Activated CD8-positive, alpha-beta memory T cell treated with anti-CD3 and anti-CD28 coated beads for 48 hours (primary cell): ENCODE measurements at places on chromosomes 5 and 9.

DNA sequence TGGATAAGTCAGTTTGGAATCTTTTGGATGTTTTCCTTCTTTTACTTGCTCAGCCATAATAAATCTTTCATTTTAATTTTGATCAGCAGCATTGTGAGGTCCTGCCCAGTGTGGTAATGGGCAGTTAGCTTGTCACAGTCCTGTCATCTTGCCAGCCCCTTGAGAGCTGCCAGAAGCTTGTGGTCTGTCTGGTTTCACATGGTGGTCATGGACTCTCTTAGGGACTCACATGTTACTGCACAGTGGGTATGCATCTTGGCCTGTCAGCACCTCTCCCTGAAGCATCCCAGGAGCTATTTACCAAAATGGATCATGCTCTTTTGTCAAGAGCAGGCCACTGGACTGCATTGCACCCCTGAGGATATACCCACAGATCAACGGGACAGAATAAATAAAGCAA lies 60.3 kb downstream of the DAPK1 start:
- DNase-seq = no peak

GRCh38 chr5:134038138-134038537 lies 33.4 kb upstream of the VDAC1 start:
- no peak for DNase-seq

GRCh38 chr9:114099669-114100270 lies 678 bp upstream of the KIF12 start:
- DNase-seq = no peak

DNA sequence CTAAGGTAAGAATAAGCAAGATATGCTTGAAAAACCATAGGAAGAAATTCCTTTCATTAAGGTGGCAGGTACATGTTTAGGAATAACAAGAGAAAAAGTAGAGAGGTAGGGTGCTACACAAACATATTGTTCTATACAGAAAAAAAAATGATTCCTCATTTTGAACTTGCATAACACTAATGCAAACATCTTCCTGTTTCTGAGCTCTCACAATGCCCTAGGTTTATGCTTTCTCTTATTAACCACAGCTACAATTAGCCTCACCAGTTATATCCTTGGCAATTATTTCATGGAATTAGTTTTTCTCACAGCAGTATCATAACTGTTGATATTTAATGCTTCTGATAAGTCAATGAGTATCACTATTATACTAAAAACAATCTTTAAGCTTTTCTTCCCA lies 20.7 kb downstream of the CEMIP2 start:
- DNase-seq = no peak

DNA sequence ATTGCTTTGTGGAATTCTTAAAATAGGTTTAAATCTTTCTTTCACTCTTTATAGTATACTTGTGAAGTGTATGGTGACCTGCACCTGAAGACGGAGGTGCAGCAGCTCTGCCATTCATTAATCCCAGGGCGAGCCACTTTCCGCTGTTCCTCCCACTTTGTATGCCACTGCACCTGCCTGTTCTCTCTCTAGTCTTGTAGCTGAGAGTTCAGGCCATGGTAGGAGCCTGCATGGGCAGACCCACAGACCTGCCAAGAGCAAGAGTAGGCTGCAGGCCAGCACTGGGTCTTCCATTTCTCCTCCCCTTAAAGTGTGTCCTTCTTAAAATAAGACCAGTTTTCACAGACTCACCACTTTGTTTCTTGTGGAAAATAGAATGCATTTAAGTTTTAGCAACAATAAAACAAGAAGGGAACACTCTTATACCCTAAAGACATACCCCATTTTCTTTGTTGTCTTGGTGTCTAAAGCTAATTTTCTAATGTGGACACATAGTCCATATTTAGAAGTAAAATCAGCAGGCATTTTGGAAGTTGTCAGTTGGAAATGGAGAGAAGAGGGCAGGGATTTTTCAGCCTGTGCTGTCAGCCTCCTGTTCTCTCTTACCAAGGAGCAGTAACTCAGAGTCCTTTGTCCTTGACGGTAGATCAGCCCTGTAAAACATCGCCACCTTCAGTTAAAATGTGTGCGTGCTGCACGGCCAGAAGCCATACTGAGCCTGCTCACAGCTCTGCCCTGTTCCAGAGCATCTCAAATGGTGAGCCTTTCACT lies 103.2 kb downstream of the SNCAIP start:
- no peak for DNase-seq

GRCh38 chr9:16344343-16344742 lies 526.1 kb downstream of the BNC2 start:
- DNase-seq = no peak

DNA sequence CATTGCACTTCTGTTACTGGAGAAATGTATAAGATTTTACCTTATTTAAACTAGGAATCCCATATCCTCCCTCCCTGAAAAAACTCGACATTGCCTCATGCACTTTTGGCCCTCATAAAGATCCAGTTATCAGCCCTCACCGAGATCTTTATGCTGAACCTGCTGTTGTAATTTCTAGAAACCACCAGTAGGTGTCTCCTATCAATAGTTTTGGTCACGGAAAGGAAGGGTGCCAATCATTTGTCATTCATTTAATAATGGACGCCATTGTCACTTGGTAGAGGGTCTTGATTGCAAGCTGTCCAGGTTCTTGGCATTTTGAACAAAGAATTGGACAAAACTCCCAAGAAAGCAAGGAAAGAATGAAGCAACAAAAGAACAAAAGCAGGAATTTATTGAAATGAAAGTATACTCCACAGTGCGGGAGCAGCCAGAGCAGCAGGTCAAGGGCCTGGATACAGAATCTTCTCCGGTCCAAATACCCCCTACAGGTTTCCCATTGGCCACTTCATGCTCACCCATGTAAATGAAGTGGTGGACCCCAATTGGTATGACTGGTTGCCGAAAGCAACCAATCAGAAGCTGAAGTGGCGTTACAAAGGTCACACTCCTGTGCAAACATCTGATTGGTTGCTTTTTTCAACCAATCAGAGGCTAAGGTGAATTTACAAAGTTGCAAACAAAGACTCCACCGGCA lies 524.3 kb downstream of the PSAT1 start:
- no peak for DNase-seq

DNA sequence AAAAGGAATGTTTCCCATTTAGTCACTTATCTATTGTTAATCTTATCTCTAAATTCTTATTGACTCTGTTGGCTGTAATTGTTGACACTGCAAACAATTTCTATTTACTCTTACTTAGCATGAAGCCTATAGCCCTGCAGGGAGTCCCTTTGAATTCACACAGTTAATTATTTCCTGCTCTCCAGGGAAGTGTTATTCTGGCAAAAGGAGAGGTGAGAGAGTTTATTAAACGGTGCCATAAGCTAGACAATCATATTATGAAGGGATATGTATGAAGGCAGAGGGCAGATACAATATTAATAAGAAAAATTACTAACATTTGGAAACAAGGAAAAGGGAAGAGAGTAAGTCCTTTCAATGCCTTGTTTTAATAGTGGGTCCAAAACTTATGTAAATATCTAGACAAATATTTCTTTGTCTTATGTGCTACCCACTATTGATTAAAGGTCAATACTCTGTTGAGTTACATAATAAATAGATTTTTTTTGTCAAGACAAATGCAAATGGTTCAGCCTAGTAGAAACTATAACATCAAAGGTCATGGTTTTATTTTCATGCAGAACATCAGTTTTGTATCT lies 107.1 kb downstream of the CDH18 start:
- no peak for DNase-seq

GRCh38 chr5:16072616-16073015 lies 107.0 kb downstream of the MARCHF11 start:
- DNase-seq = no peak

DNA sequence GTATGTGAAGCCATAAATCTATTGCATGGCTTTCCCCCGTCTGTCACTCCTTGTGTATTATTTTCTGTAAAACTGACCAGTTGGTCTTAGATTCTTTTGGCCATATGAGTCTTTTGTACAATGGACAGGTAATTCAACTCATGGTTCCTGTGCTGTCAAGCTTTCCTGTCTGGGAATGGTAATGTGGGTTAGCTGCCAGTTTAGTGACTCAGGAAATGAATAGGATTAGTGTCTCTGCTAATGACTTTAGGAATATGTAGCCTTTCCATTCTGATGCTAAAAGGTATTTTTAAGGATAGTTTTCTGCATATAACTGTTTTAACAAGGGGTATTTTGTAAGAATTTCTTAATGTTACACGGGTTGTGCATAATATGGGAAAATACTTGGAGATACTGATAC lies 182.7 kb downstream of the PBX3 start:
- DNase-seq = no peak
